Right hindlimb (tissue), 1 donor: ENCODE measurements at places on chromosomes 2 and 18.
A peak's percentile ranks its signal among the peaks of the same experiment; 100 is the strongest.

DNA sequence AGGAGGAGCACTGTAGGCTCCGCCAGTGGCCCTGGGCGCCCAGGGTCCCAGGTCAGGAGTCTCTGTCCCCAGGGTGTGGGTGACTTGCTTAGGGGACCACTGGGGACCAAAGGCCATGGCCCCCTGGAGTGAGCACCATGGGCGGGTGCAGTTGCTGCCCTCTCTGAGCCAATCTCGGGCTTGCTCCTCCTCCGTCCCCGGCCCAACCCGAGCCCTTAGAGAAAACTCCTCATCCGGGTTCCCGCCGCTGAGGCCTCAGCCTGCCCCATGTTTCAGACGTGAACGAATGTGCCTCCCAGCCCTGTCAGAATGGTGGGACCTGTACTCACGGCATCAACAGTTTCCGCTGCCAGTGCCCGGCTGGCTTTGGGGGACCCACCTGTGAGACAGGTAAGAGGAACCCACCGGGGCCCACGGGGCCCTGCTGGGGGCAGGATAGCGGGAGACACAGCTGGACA lies 38.6 kb downstream of the SNED1 start:
- DNase-seq: no peak

- peak; percentile 49 for DNase-seq
Measured at GRCh38 chr2:50401772-50402653, 629.9 kb downstream of the NRXN1 start.

DNA sequence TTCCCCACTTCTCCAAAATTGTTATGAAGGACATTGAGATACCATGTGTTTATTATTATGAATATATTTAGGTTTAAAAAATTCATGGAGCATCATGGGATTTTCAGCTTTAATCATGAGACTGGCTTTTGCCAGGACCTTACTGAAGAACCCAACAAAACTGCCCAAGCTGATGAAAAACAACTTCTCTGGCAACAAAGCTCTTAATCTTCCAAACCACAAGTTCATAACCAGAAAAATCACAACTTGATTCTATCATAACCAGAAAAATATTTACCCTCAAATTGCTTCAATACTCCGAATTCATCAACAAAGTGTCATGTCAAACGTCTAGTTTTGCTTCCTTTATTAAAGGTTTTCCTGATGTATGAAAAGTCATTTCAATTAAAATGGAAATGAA lies 971.8 kb upstream of the ACVR2A start:
- DNase-seq: no peak

DNA sequence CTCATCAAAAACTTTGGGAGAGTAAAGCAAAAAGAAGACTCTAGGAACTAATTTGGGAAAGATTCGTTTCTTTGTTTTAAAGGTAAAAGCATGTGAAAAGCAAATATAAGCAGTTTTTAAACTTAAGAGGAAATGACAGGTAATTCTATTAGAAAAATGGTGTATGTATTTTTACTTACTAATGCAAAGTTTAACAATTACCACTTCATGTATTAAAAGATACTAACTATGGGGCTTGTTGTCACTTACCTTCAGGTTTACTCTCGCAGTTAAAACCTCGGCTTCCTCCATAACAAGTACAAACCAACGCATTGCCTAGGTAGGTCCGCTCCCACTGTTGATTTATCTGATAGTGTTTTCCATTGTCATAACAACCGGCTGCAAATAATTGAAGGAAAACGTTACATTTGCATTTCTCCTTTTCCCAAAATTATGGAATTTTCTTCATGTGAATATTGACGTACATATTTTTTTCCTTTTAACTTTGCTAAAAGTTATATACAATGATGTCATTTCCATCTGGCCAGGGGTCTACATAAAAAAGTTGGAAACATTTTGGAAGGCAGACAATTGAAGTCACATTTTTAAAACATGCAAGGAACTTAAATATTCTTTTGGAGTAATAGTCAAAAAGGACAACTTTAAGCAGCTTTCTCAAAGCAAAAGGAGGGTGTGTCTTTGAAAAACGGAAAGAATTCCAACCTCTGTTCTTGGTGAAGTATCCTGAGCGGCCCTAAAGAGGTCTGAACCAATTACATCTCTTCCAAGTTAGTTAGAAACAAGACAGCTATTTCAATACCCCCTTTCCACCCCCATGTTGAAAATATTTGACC lies 1.2 kb downstream of the FN1 start:
- DNase-seq: no peak

DNA sequence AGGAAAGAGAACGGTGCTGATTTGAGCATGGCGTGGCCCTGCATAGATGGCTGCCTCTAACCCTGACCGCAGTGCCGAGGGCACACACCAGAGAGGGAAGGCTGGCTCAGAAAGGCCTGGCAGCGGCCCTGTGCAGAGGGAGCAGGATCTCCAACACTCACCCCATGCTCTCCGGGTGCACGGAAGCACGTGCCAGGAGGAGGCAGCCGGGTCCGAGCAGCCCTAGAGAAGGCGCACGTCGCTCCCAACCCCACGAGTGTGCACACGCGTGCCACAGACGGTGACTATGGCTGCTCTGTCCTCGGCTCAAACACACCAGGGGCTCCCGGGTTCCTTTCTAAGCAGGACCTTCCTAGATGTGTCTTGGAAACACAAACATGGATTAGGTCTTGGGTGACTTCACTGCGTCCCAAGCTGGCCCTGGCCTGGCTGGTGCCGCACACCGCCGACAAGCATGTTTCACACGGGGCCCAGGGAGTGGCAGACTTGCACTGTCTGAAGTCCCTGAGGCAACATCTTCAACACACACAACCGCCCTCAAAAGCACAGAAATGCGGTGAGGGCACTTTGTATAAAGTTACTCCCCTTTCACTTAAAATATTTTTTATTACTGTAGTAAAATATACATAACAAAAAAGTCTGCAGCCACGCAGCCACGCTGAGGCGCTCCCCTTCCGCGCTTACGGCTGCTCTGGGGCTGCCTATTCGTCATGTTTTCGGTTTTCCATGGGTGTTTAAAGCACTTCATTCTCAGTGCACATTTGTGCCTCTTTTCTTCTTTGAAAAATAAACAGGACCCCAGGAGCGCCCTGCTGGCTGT lies 110.0 kb downstream of the ZNF516 start:
- no peak for DNase-seq

GRCh38 chr2:118813111-118813510 lies 34.3 kb downstream of the EN1 start:
- no peak for DNase-seq

- DNase-seq: peak; percentile 81
Measured at GRCh38 chr2:20421988-20422370, 24.9 kb upstream of the RHOB start.

GRCh38 chr2:176114120-176114929 lies 2.3 kb upstream of the HOXD10 start:
- DNase-seq: no peak

- DNase-seq: no peak
Measured at GRCh38 chr2:215841175-215841816, 172.1 kb downstream of the MREG start.

DNA sequence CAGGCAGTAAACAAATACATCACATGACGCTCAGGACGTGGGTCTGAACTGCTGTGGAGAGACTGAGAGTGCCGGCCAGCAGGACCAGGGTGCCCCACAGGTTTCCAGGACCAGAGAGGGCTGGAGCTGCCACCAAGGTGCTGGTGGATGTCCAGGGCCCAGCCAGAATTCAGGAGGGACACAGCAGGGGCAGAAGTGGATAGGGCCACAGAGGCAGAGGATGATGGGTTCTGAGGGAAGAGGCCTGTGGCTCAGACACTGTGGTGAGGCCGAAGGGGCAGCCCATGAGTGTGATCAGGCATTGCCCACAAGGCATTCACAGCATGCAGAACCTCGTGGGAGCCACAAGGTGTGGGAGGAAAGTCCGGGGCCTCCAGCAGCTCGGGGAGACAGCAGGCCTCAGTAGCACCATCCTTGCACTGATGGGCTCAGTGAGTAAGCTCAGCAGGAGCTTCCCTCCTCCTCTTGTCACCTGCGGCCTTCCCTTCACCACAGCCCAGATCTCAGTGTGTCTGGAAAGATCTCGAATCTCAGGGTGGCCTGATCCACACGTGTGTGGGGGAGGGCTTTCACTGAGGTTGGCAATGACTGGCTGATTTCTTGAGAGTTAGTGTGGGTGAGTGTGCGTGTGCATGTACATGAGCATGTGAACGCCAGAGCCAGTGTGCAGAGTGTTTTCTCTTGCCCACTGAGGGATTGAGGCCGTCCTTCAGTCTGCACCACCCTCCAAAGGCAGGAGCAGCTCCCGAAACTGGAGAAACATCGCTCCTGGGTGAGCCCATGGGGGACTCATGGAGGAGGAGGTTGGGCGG lies 181.8 kb upstream of the RAB6C start:
- DNase-seq: no peak

GRCh38 chr18:12336171-12336613 lies 28.2 kb downstream of the TUBB6 start:
- no peak for DNase-seq

- no peak for DNase-seq
Measured at GRCh38 chr2:37809931-37810570, 115.0 kb upstream of the RMDN2 start.

- DNase-seq: no peak
Measured at GRCh38 chr2:79432731-79433146, 80.1 kb upstream of the CTNNA2 start.

DNA sequence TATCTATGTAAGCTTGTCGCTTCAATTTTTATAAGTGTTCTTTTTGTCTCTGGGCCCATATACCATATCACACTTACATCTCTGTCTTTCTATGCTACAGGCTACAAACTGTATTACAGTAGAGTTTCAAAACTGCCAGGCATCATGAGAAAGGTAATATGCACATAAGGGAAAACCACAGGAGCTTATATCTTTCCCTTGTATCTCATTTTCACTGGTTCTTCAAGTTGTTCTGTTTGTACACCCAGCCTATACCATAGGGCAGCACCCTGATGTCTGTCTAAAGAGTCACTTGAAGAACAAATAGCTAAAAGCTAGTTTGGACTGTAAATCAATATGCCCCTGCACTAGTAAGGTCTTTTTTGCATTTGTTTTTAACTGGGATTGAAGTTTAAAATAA lies 366.7 kb downstream of the FIGN start:
- no peak for DNase-seq
